Activated CD4-positive, alpha-beta T cell treated with anti-CD3 and anti-CD28 coated beads for 1 hour (primary cell): ENCODE measurements at places on chromosomes 6 and 20.

DNA sequence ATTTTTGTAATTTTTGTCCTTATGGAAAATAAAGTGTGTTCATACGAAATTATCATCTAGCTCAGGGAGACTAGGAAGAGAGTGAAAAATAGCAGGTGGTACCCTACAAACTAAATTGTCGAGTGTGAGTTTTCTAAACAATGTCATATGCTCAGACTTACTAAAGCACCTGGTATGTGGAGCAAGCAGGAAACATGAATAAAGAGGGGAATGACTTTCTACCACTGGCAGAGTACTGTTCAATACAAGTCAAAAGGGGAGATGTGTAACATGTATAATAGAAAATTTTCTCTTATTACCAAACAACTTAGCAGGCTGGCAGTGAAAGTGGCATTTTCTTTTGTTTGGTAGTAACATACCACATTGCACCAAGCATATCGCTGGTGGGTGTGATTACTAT, 36.1 kb downstream of the CTNNBL1 start:
- no peak for DNase-seq

DNA sequence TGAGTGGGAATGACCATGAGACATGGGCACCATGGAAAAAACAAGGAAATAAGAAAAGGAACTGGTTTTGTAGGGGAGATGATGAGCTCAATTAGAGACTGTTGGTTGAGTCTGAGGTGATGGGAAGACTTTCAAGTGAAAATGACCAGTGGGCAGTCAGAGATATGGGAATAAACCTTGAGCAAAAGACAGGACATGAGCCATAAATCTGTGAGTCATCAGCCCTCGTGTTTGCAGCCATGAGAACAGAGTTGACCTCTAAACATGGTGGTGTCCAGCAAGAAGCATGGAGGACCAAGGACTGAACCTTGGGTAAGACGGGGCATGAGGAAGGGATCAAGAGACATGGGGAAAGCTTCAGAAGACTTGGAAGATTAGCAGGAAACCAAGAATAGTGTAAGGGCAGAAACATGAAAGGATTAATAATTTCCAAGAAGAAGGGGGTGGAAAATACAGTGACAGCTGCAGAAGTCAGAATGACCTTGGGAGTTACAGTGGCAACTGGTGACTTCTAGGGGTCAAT, 280.6 kb upstream of the PRDM1 start:
- no peak for DNase-seq

- no peak for DNase-seq
Measured at GRCh38 chr6:146590492-146590891, 8.3 kb upstream of the ADGB start.

DNA sequence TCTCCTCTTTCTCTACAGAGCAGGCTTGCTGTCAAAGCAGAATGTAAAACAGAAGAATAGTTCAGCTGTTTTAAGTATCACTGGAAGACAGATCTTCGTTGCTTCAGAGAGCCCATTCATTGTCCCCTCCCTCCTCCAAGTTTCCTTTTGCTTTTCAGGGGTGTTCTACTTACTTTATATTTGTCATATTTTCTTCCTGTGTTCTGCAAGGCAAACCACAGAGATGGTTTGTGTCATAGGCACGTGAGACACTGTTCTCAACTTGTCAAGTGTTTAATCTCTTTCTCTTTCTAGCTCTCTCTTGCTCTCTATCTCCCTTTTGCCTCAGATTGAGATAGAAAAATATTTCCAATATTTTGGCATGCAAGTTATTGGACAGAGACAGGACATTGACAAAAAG, 228.9 kb upstream of the DEFB112 start:
- DNase-seq = no peak

DNA sequence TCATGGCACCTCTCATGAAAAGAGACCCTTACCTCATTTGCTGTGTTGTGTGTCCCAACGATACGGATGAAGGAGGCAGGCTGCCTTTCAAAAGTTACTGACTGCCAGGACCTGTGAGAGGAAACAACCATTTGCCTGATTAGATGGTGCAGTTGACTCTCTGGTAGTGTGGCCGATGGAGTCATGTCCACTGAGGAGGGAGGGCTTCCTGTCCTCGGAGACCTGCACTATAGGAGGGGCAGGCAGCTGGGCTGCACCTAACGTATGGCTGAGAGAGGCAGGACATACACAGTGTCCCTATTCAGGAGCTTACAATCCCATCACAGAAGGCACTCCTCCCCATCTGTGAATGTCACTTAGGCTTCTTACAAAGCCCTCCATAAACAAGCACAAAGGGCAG, 373.0 kb downstream of the ZFAND3 start:
- no peak for DNase-seq

DNA sequence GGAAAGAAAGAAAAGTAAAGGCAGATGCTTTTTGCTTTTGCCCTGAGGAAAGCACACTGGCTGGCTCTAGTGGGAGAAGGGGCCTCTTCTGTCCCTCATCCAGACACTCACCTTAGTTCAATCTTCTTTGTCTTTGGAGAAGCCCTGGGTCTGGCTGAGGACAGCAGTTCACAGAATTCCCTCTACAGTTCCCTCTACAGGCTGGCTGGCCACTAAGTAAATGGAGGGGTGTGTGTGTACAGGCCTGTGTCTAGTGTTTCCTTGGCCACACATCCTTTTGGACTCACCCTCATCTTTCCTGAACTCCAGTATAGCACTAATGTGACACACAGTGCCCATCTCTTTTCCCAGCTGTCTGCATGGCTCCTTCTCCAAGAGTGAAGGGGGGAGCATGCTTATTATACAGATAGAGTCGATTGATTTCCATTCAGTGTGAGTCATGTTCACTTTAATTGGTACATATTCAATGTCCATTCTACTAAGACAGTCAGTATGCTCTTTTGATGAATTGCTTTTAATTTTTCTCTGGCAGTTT, 26.0 kb upstream of the CLVS2 start:
- no peak for DNase-seq

GRCh38 chr20:60372275-60372674, 414.1 kb downstream of the CDH26 start:
- no peak for DNase-seq

DNA sequence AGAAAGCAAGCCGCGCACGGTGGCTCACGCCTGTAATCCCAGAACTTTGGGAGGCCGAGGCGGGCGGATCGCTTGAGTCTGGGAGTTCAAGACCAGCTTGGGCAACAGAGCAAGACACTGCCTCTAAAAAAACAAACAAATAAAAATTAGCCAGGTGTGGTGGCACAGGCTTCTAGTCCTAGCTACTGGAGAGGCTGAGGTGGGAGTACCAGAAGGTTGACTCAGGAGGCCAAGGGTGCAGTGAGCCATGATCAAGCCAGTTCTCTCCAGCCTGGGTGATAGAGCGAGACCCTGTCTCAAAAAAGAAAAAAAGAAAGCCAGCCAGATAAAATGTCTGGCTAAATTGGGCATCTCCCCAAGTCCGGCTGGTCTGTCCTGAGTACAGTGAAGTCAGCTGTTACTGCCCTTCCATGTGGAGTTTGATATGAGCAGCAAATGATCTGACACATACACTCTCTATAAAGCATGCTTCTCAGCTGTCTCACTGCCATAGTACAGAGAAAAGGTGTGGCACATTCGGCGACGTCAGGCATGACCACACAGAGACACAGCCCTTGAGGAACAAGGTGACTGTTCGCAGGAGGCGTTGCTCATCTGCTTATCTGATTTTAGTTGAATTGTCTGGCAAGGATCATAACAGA, 13.0 kb downstream of the CD83 start:
- no peak for DNase-seq
